ENCODE measurements at places on chromosomes 16 and 17. TPM values are rescaled to one million over a fixed set of nuclear protein-coding genes. Genes with fewer than 3 reads are reported as not detected.

CACNG5 gene
- not detected for total RNA-seq

RHBDF1 gene
- total RNA-seq: 16.8 TPM

FSCN2 gene
- total RNA-seq: not detected

SLC38A8 gene
- total RNA-seq: not detected

PITPNM3 gene
- 8.2 TPM for total RNA-seq

LRRC75A gene
- 2.2 TPM for total RNA-seq

KCNJ2 gene
- 0.81 TPM for total RNA-seq

AGRP gene
- total RNA-seq: not detected

ZNF785 gene
- total RNA-seq: 19.9 TPM

ZSCAN10 gene
- not detected for total RNA-seq

TEX19 gene
- not detected for total RNA-seq

MT1M gene
- total RNA-seq: 14.8 TPM

DYNLRB2 gene
- total RNA-seq: not detected

HASPIN gene
- under 0.01 TPM for total RNA-seq

MXRA7 gene
- 428 TPM for total RNA-seq

C16orf95 gene
- total RNA-seq: not detected

HIRIP3 gene
- 15.8 TPM for total RNA-seq

KRT12 gene
- not detected for total RNA-seq

CDH5 gene
- 14.3 TPM for total RNA-seq

HEATR9 gene
- total RNA-seq: not detected

SPEM2 gene
- not detected for total RNA-seq

AMFR gene
- 137 TPM for total RNA-seq

ANKS4B gene
- total RNA-seq: not detected

GAST gene
- not detected for total RNA-seq

PRR15L gene
- not detected for total RNA-seq

SOST gene
- total RNA-seq: not detected

ERAL1 gene
- total RNA-seq: 34.6 TPM

PTX4 gene
- total RNA-seq: not detected

TSNAXIP1 gene
- total RNA-seq: 1.1 TPM

ATP2C2 gene
- total RNA-seq: 2.5 TPM

CCDC78 gene
- total RNA-seq: not detected

C16orf54 gene
- 0.95 TPM for total RNA-seq

TOM1L1 gene
- total RNA-seq: 23.8 TPM

HOXB4 gene
- 4.6 TPM for total RNA-seq

GRAPL gene
- 2.5 TPM for total RNA-seq

HOXB3 gene
- total RNA-seq: 30.3 TPM

COASY gene
- total RNA-seq: 14.3 TPM

CHCT1 gene
- total RNA-seq: not detected

RGS9 gene
- 19.7 TPM for total RNA-seq

YBX2 gene
- total RNA-seq: 2.5 TPM

ZNF205 gene
- 16.6 TPM for total RNA-seq

HCRT gene
- not detected for total RNA-seq

MYH1 gene
- total RNA-seq: not detected

TMEM114 gene
- not detected for total RNA-seq

TBC1D3 gene
- not detected for total RNA-seq

KRTAP4-5 gene
- total RNA-seq: not detected

KRT222 gene
- 3.6 TPM for total RNA-seq

PPP1R27 gene
- not detected for total RNA-seq

OR4D1 gene
- not detected for total RNA-seq

TERF2IP gene
- 49.0 TPM for total RNA-seq

TMEM235 gene
- total RNA-seq: not detected
